CD4-positive, alpha-beta T cell treated with Interleukin-1 beta for 1 hour (primary cell): ENCODE measurements at places on chromosomes 13 and 19.
A peak's percentile ranks its signal among the peaks of the same experiment; 100 is the strongest.

DNA sequence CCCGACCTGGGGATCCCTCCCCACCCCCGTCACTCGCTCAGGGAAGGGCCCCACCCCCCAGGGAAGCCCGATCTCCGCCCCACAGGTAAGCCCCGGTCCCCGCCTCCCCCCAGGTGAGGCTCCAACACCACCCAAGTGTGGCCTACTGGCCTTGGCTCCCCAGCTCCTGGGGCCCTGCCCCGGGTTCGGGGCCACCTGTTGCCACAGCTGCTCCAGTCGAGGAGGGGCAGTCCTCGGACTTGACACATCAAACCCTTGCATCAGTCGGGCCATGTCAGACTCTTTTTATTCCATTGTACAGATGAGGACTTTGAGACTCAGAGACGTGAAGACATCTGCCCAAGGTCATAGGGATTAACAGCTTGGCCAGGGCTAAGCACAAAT lies 512 bp downstream of the CC2D1A start:
- peak; percentile 29 for DNase-seq

GRCh38 chr13:59823486-59823885 lies 340.2 kb downstream of the DIAPH3 start:
- no peak for DNase-seq

DNA sequence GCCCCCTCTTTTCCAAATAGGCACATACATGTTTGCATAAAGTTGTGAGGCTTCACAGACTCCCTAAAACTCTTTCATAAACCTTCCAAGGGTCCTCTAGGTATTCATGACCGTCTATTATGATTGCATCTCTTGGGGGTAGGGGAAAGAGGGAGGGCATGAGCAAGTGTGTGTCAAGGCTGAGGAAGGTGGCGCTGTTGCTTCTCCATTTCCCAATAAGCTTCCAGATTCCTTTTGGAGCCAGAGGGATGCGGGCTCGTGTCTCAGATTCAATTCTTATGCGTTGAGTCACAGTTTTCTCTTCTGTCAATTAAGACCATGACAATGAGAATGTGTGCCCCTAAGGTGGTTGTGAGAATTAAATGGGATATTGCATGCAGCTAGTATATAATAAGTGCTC lies 51.0 kb upstream of the CYP2A7 start:
- DNase-seq = no peak

- DNase-seq = no peak
These were observed 52.0 kb downstream of the DPF1 start for GRCh38 chr19:38172001-38172400.

- DNase-seq = peak; percentile 25
These were observed 81.6 kb downstream of the DPF1 start for GRCh38 chr19:38142176-38143035.

DNA sequence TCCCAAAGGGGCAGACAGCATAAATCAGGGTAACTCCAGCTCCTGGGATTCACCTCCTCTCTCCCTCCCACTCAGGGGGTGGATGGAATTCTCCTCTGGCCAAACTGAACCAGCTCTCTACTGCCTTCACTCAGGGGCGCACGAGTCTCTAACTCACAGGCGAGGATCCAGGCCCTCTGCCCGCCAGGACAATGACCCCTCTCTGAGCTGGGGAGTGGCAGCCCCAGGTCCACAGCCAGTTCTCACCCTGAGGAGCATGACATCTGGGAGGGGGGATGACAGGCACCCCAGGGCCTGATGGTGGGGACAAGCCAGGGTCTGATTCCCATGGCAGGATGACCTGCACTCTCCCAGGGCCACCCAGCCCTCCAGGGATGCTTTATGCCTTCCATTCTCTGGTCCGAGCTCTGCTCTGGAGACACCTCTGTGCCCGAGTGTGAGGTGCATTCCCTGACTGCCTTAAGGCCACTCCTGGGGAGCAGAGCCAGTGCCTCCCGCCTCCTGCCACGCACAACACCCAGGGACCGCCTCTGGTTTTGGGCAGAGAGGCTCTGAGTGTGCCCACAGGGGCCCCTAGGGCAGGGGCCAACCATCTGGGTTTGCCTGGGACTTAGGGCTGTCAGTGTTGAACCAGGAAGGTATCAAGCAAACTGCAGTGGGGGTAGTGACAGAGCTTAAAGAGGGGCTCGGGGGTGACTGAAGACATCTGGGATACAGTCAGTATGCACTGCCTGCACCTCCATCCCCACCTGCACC lies 66.2 kb downstream of the GNG7 start:
- no peak for DNase-seq

GRCh38 chr19:46021531-46022041 lies 1.3 kb downstream of the PGLYRP1 start:
- no peak for DNase-seq

DNA sequence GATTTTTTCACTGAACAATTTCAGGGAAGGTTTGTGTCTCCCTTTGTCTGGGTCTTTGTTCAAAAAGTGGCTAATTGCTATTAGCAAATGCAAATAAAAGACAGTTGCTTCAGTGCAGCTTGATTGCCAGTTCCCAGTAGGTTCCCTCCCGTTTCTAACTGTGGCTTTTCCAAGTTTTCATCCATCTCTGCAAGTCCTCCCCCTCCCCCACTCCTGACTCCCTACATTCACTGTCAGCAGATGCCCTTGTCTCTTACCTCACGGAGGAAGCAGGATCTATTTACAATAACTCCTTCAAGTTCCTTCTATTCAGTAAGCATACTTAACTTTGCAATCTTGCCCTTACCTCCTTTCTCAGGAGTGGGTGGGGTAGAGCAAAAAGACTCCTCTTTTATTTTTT lies 55.4 kb upstream of the SCEL start:
- no peak for DNase-seq

DNA sequence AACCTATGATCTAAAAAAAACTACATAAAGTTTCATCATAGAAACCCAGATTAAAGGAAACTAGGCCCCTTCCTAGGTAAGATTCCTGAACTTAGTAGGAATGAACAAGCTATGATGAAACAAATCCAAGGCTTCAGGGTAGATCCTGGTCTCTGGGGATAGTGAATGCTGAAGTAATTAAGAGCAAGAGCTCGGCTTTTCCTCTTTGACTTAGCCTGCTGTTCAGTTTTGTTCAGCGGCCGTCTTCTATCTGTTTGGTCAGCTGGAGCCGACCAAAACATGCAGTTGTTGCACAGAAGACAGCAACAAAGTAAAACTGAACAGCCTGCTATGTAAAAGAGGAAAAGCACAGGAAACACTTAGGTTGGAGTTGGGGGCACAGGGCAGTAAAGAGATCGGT lies 44.1 kb upstream of the RFXAP start:
- no peak for DNase-seq

DNA sequence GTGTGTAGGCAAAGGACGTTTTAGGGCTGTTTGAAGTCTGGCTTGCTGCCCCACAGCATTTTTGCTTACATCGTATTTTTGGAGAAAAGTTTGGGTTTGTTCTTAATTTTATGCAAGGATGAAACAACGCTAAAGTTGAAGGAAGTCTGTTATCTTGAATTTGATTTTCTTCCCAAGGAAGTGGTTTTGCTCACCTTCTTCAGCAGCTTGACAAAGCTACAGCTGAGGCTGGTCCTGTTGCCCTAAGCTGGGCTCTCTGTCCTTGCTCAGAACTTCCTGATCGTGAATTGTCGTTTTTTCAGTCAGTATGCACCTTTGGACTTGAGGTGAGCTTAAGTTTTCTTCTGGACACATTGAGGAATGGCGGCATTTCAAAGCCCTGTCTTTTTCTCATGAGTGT lies 62.1 kb upstream of the GSX1 start:
- no peak for DNase-seq

- DNase-seq = no peak
These were observed 12.1 kb downstream of the KBTBD7 start for GRCh38 chr13:41182231-41182630.

- peak; percentile 28 for DNase-seq
These were observed 8.3 kb downstream of the TEKTIP1 start for GRCh38 chr19:3547301-3547731.

GRCh38 chr19:35559281-35559659 lies 4.2 kb downstream of the ATP4A start:
- no peak for DNase-seq
